ENCODE measurements at places on chromosomes 3 and 15.

DNA sequence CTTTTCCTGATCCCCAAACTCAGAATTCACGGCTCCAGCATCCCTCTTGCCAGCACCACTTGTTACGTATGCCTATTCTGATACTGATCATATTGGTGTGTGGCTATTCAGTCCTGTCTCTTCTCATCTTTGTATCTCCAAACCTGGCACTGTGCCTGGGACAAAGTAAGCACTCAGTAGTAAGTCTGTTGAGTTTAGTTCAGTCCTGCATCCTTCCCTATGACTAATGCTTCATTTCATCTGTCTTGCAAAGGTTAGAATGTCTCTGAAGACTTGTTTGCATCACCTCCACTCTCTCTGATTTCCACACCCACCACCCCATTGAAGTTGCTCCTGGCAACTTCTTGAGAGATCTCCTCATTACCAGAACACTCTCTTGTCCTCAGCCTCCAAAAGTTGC, 80.3 kb downstream of the HMG20A start:
- DNase-seq = no peak

GRCh38 chr15:98904544-98904943, 103.0 kb downstream of the PGPEP1L start:
- no peak for DNase-seq

DNA sequence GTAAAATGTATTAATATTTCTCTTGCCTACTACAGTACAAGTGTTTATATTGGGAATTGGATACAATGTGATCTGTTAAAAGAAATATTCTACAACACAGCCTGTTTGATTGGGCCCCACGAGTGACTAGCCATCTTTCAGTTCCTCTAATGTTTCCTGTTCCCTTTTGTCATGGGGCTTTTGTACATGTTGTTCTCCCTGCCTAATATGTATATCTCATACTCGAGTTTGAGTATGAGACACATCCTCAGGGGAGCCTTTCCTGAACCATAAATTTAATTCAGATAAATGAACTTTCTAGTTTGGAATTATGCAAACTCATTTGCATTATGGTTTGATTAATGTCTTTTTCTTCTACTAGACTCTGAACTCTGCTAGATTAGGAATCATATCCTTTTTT, 65.5 kb downstream of the MEF2A start:
- DNase-seq = no peak

DNA sequence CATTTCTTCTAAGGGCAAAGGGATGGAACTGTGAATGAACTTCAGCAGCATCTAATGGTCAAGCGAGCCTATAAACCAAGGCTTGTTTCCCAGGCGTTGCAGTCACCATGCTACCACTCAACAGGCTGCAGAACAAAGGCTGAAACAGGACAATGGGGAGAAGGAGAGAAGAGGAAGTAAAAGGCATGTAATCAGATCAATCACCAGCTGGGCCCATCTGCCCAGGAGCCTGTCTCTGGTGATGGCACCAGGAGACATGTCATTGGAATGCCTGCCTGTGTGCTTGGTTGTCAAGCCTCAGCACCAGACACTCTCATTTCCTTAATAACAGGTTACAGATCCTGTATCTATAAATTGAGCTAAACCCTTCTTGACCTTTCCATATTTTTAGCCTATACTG, 81.7 kb upstream of the UMPS start:
- DNase-seq = no peak

- DNase-seq = no peak
Observed at GRCh38 chr3:156985711-156986110, 159.6 kb downstream of the LEKR1 start.

DNA sequence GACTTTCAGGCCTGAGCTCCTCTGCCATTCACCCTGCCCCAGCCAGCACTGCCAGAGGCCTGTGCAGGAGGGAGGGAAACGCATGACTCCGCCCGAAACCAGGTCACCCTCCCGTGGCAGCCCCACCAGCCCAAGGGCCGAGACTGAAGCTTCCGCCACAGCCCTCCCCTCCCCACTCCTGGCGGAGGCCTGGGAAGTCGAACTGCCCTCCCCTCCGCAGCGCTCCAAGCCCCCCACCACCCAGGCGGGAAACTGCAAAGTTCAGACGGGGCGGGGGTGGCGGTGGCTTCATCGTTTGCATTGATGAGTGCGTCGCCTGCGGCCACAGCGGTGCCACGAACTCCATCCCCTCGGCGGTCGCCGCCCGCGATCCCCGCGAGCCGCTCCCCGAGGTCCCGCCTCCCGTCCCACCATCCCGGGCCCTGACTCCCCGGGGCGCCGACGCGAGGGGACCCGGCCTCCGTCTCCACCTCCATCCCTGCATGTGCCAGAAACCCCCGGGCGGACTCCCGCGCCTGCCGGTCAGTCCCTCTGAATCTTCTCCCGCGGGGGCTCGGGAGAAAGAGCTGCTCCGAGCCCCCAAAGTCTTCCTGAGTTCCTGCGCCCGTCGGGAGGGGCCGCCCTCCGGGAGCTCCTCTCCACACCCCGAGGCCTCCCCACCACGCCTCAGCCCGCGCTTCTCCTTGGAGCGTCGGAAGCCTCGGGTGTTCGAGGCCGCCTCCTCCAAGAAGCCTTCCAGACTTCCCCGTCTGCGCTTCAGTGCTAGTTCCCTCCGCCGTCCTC, 698 bp downstream of the MELTF start:
- DNase-seq = no peak

GRCh38 chr15:67935244-67935643, 95.4 kb upstream of the RNU6-1 start:
- no peak for DNase-seq

DNA sequence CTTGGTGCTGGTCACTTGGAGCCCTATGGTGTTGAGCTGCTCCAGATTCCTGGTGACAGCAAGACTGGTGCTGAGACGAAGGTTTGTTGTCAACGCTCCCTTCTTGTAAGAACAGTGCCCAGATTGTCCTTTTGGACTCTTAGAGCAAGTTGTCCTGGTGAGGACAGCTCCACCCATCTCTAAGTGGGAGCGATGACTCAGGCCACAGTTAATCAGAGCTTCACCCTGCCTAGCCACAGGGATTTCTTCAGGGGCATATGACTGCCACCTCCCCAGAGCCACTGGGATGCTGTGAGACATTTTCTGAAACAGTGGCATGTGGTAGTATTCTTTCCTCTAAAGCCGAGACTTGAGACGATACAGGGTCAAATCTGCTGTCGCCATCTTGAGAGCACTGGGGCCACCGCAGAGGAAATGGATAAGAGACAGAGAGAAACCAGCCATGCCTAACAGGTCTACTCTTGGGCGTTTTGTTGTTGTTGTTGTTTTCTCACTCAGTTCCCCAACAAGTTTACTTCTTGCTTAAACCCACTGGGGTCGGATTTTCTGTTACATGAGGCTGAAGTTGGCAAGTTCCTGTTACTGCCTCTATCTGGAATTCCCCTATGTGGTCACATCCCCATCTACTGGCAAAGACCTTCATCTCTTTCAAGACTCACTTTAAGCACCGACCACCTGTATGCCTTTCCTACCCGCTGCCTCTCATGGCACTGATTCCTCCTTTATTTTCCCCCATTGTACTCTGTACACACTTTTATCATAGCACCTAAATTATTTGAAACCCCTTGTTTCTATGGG, 16.0 kb upstream of the PCOLCE2 start:
- no peak for DNase-seq

GRCh38 chr3:112751564-112752512, 94.8 kb downstream of the CD200R1L start:
- DNase-seq = no peak

- DNase-seq = no peak
Observed at GRCh38 chr3:140655678-140656077, 22.2 kb upstream of the TRIM42 start.

DNA sequence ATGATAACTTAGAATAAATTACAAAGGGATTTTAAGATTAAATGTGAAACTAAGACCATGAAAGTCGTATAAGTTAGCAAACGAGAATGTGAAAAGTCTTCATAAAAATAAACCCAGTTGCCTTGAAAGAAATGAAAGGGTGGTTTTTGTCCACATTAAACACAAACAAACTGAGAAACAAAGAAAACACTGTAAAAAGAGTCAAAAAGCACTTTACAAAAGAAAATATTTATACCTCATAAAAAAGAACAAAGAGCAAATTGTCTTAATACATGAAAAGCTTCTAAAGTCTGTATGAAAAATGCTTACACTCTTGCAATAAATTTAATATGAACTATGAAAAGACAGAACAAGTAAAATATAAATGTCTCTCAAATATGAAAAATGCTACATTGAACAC, 865.9 kb upstream of the CADM2 start:
- no peak for DNase-seq

- no peak for DNase-seq
Observed at GRCh38 chr15:69072906-69073305, 58.4 kb downstream of the NOX5 start.

DNA sequence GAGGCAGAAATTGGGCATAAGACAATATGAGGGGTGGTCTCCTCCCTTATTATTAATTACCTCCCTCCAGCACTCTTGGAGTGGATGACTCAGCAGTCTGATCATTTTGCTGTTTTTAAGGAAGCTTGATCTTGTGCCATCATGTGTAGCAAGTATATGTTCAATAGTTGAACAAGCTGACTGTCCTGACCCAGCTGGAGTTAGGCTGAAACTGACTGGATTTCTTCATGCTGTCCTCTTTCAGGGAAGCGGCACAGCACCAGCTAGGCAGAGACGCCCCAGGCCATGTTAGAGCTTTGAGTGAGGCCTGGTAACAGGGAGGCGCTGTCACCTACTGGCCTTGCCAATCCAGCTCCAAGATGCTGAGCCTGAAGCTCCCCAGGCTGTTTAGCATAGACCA, 54.4 kb upstream of the KIF23 start:
- DNase-seq = no peak

DNA sequence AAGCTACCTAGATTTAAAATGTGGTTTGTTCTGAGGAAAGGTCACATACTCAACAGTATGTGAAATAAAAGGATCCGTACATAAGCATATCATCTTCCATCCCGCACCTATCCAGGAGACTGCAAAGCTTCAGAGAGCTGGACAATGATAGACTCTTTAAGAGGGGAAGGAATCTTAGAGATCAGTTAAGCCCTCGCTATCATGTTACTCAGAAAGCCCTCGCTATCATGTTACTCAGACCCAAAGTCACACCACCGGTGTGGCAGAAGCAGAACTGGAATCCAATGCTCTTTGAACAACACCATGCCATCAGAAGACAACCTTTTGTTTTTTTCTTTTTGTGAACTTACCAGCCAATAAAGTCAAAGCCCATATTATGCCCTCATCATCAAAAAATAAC, 5.8 kb downstream of the ANO10 start:
- no peak for DNase-seq

- no peak for DNase-seq
Observed at GRCh38 chr3:14405360-14406238, 3.2 kb downstream of the SLC6A6 start.

- DNase-seq = no peak
Observed at GRCh38 chr3:60792249-60792852, 458.9 kb downstream of the FHIT start.

DNA sequence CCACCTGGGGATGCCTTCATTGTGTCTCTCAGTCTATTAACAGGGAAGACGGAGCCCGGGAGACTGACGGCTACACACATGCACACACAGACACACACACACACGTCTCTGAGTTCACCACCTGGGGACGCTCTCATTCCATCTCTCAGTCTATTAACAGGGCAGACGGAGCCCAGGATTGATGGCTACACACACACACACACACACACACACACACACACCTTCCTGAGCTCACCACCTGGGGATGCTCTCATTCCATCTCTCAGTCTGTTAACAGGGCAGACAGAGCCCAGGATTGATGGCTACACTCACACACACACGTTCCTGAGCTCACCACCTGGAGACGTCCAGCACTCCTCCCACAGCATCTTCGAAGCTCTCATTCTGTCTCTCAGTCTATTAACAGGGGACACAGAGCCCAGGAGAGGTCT, 143.9 kb downstream of the OR4M2 start:
- DNase-seq = no peak

- no peak for DNase-seq
Observed at GRCh38 chr3:49769286-49769915, 16.9 kb downstream of the IP6K1 start.

DNA sequence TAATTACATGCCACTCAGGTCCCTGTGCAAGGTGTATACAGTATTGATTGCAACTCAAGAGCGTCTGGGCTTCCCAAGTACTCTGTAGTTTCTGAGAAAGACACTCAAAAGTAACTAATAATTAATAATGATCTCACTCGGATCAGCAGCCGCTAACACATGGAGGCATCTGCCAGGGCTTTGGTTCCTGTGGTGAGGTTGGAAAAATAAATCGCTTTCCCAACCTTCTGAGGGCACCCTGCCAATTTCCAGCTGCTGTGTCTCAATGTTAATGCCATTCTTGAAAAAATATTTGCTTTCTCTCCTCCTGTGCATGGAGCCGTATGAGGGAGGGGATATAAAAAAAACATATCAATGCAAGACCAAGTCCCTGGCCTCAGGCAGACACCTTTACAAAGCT, 116.5 kb upstream of the SLC2A2 start:
- DNase-seq = no peak

DNA sequence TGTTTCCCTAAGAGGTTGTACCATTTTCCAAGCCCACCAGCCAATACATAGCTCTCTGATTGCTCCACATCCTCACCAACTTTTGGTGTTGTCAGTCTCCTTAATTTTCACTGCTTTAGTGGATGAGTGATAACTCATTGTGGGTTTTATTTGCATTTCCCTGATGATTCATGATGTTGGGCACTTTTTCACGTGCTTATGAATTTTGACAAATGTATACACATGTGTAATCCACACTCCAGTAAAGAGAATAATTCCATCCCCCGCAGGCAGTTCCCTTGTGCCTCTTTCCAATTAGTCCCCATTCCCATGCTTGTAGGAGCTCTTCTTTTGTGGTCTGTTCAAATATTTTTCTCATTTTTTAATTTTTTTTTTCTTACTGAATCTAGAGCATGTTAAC, 52.4 kb downstream of the ANP32A start:
- DNase-seq = no peak
